ENCODE measurements at places on chromosomes 4 and X.

GRCh38 chr4:75338352-75338880 lies 175.8 kb downstream of the RCHY1 start:
- DNase-seq, result no peak

GRCh38 chr4:165222651-165222994 lies 15.3 kb downstream of the KLHL2 start:
- no peak for DNase-seq

GRCh38 chr4:25928379-25929297 lies 14.6 kb downstream of the SMIM20 start:
- DNase-seq, result no peak

DNA sequence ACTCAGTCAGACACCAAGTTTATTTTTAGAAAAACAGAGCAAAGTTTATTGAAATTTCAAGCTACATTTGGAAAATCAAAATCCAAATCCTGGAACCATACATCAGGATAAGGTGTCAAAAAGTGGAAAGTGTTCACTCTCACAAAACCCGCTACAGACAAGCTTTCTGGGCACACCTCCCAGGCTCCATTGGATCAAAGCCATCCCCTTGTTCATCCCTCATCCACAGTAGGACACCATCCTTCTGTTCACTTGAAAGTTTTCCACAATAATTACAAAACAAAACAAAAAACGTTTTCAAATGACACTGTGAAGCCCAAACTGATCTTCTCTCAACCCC lies 62.4 kb downstream of the TSC22D3 start:
- DNase-seq, result no peak

DNA sequence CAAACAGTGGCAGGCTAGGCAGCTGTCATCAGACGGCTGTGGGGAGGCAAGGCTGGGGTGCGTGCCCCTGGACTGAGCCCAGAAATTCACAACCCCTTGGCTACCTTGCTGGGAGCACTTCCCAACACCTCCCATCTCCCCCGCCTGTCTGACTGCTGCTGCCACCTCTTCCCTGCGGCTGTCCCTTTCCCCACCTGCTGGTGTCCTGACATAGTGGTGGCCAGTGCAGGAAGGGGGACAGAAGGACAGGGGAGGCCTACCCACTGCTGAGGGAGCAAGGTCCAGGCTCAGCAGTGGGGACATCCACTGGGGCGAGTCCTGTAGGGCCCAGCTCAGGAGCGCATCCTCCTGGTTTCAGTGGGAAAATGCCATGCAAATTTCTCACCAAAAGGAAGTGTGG lies 3.4 kb downstream of the ABCD1 start:
- DNase-seq, result no peak

DNA sequence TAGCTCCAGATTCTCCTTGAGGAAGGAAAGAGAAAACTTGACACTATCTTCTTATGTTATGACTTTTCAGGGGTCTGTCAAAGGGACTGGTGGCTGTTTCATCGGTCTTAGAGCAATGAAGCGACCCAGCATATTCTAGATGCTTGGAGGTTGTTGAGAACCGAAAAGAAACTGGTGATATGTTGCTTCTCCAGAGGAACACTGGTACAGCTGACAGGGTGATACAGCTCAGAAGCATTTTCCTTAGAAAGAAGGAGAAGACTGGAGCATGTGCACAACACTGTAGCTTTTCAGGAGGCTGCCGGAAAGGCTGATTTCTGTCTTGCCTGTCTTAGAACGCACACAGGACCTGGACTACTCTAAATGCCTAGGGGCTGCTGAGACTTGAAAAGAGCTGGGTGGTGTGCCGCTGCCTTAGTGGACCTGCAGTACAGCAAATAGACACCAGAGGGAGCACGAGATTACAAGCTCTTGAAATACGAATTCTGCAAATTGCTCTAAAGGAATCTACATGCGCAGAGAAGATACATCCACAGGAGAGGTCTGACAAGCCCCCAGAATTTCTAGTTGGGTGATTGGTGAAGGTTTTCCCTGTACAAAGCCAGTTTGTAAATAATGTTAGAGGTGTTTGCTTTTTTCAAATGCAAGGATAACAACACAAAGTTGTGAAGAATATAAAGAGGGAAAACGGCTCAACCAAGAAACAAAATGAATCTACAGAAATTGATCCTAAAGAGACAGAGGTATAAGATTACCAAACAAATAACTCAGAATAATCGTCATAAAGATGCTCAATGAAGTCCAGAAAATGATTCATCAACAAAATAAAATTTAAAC lies 223.1 kb upstream of the DMD start:
- no peak for DNase-seq

DNA sequence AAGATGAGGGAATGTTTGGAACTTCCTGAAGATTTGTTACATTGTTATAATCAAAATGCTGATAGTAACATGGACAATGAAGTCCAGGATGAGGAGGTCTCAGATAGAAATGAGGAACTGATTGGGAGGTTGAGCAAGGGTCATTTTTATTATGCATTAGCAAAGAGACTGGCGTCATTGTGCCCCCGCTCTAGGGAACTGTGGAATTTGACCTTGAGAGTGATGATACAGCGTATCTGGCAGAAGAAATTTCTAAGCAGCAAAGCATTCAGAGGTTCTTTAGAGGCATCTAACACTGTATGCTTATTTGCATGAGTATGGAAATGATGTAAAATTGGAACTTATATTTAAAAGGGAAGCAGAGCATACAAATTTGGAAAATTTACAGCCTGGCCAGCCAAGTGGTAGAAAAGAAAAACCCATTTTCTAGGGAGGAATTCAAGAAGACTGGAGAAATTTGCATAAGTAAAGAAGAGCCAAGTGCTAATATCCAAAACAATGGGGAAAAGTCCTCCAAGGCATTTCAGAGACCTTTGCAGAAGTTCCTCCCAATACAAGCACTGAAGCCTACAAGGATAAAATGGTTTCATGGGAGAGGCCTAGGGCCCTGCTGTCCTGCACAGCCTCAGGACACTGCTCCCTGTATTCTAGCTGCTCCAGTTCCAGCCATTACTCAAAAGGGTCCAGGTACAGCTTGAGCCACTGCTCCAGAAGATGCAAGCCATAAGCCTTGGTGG lies 483.0 kb upstream of the NDST4 start:
- no peak for DNase-seq

- no peak for DNase-seq
These were observed 4.9 kb upstream of the ABCG2 start for GRCh38 chr4:88163336-88163735.

DNA sequence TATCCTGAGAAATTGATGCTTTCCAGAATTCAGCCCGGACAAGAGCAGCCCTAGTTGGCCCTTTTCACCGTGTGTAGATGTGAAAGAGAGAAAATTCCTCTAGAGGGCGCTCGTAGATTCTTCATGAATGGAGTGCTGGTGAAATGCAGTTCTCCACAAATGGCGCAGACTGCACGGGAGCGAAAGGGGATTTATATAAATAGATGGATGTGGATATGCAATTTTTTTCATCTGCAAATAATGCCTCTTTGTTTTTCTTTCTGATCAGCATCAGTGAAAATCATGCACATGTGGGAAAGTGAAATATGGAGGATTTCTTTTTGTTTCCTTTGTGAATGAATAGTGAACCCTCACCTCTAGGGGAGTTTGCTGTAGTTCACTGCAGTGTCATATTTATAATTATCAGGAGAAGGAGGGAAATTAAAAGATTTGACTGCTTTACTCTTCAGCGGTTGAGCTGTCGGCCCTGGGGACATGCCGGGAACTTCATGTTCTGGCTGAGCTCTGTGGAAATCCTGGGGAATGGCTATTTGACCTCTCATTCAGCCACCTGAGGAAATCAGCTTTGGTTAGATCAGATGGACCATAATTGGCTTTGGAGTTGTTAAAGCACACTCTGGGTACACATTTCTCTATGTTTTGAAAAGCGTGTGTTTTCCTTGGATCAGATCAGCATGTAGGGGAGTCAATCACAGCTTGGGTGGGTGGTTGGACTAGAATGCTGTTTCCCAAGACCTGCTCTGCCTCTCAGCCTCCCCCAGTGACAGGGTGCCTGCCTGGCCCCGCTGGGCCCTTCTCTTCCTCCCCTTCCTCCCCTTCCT lies 115.0 kb upstream of the SHISA3 start:
- no peak for DNase-seq

DNA sequence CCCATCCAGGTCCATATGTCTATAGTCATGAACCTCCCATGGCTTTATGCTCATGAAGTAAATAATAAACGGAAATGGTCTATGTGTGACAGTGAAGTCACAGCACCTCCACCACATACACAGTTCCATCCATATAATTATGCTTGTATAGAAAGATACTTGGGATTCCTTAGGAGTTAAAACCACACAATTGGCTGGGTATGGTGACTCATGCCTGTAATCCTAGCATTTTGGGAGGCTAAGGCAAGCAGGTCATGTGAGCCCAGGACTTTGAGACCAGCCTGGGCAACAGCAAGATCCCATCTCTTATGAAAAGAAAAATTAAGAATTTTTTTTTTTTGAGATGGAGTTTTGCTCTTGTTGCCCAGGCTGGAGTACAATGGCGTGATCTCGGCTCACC lies 55.6 kb upstream of the RBM47 start:
- no peak for DNase-seq

GRCh38 chr4:152586668-152587067 lies 50.8 kb upstream of the FBXW7 start:
- no peak for DNase-seq

GRCh38 chrX:2262668-2263055 lies 238.1 kb downstream of the DHRSX start:
- no peak for DNase-seq

GRCh38 chrX:43140582-43140981 lies 362.6 kb upstream of the PPP1R2C start:
- DNase-seq, result no peak

- no peak for DNase-seq
These were observed 11.9 kb upstream of the TRIML1 start for GRCh38 chr4:188127214-188127874.

- DNase-seq, result no peak
These were observed 3.0 kb upstream of the NDP start for GRCh38 chrX:43976205-43976604.

DNA sequence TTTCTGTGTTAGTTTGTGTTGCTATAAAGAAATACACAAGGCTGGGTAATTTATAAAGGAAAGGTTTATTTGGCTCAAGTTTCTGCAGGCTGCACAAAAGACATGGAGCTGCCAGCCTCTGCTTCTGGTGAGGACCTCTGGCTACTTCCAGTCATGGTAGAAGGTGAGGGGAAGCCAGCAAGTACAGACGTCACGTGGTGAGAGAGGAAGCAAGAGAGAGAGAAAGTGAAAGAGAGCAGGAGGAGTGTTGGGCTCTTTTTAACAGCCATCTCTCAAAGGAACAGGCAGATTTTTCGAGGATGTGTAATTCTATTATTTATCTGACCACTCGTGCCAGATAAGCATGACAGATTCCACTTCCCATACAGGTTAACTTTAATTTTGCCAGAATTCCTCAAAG lies 1199.1 kb downstream of the ADGRL3 start:
- no peak for DNase-seq

GRCh38 chrX:1578511-1579173 lies 12.8 kb upstream of the AKAP17A start:
- DNase-seq, result no peak

- no peak for DNase-seq
These were observed 4.5 kb upstream of the ITM2A start for GRCh38 chrX:79371640-79372039.

DNA sequence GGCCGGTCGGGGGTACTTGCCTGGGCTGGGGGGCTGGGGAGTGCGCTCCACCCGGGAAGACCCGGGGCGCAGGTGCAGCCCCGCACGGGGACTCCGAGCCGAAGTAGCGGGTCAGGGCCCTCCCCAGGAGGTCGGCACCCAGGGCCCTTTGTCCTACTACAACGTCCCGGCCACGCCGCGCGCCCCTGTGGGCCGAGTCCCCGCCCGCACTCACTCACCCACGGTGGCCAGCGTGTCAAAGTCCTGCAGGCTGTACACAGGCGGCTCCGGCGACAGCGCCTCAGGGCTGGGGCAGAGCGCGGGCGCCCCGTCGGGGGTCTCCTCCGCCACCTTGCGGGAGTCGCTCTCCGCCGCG lies 602 bp downstream of the PRKX start:
- no peak for DNase-seq

DNA sequence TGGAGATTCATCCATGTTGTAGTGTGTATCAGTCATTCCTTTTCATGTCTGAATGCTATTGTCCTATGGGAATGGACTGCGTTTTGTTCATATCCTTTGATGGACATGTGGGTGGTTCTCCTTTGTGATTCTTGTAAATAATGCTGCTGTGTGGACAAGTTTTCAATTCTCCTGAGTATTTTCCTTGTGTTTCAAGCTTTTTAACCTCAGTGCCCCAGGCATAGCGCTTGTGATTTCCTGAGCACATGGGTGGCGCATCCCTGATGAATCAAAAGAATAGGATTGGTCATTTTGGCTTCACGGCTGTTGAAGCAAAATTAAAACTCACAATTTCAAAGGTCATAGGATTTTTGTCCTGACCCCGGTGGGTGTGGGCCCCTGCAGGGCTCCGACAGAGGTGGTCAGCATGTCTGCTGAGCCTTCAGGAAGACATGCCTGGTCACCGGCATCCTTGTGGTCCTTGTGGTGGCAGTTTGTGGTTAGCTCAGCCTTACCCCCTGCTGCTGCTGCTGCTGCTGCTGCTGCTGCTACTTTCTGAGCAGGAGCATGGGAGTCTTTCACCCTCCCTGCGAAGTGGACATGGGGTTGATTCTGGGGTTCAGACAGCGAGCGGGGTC lies 30.0 kb downstream of the SHROOM2 start:
- DNase-seq, result no peak

DNA sequence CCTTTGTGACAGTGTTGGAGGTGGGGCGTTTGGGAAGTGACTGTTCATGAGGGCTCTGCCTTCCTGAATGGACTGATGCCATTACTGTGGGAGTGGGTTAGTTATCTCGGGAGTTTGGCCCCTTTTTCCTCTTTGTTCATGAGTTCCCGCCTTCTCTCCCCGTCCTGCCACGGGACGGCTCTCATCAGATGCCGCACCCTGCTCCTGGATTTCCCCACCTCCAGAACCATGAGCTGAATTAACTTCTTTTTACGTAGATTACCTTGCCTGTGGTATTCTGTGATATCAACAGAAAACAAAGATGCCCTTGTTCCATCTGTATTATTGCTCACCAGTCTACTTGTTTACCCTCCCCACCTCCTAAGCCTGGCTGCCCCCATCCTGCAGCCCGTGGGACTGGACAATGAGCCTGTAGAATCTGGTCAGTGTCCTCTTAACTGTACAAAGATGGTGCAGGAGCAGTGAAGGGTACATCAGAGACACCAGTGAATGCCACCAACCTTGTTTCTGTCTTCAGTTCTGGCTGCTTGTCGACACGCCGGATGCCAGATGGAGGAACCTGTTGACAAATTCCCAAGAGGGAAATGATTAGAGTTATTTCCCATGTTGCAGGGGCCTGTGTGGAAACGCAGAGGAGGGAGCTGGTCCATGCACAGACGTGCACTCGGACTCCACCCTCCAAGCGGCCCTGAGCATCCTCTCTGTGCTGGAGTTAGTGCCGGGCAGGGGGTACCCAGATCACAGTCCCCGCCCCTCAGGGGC lies 104.7 kb downstream of the ABLIM2 start:
- DNase-seq, result no peak

GRCh38 chr4:10260777-10261176 lies 144.2 kb upstream of the WDR1 start:
- DNase-seq, result no peak

GRCh38 chr4:73662709-73663546 lies 42.7 kb upstream of the RASSF6 start:
- no peak for DNase-seq
